Activated T-helper 1 cell treated with anti-CD3 and anti-CD28 coated beads, Interleukin-2, amount 50 U/mL, for 16 hours (primary cell): ENCODE measurements at places on chromosomes 7 and 10.

- no peak for DNase-seq
Observed at GRCh38 chr7:50552139-50552538, 13.1 kb downstream of the DDC start.

DNA sequence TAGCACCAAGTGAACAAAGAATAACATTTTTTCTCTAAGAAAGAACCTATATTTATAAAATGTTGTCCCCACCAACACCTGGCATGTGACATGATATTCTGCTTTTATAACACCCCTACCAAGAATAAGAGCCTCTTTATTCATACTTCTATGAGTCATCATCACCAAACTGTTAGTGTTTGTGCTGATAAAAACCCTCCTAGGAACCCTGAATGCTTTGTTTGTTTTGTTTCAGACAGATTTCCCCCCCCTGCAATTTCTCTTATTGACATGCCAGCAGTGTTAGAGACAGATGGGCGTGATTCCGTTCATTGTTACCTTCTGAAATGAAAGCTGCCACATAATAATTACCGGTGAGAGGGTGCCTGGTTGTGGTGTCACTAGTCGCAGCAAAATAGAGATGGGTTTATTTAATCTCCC, 651.1 kb downstream of the SORCS1 start:
- no peak for DNase-seq

GRCh38 chr7:80145780-80146422, 11.3 kb downstream of the GNAI1 start:
- DNase-seq, result no peak

DNA sequence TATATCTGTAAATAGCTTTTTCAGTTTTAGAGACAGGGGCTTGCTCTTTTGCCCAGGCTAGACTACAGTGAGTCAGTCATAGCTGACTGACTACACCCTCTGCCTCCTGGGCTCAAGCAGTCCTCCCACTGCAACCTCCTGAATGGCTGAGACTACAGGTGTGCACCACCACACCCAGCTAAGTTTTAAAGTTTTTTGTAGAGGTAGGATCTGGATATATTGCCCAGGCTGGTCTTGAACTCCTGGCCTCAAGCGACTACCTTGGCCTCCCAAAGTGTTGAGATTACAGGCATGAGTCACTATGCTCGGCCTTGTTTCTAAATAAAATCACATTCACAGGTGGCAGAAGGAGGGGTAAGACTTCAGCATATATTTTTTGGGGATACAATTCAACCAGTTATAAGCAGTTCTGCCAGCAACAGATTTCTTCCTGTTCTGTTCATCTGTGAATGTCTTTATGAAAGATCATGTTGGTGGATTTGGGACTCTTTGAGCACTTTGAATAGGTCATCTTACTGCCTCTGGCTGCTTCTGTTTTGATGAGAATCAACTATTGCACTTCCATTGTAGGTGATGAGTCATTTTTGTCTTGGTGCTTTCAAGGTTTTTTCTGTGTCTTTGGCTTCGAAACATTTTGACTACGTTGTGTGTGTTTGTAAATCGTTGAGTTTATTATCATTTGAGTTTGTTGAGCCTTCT, 15.7 kb downstream of the RBM33 start:
- DNase-seq, result no peak

DNA sequence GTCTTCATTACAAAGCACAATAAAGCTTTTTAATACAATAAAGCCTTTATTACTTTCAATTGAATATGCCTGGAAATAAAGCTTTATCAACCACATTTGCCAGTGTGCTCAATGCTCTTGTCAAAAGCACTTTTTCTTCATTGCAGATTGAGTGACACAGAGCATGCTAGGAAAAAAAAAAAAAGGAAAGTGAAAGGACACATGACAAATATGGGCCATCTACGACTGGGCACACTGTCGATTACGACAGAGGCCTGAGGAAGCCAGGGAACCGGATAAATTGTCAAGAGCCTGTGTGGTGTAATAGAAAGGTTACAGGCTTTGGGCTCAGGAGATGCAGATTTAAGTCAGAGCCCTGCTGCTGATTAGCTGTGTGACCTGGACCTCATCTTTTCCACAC, 84.8 kb upstream of the LRGUK start:
- no peak for DNase-seq

GRCh38 chr10:130339091-130339490, 202.9 kb downstream of the GLRX3 start:
- DNase-seq, result no peak
